Right cardiac atrium (tissue), 5 donors: ENCODE measurements at places on chromosomes 6 and 20. TPM values are rescaled to one million over a fixed set of nuclear protein-coding genes. Genes with fewer than 3 reads are reported as not detected.

RAD21L1 gene
- total RNA-seq: not detected

MAP3K7 gene
- 20.4 TPM for total RNA-seq

DNA sequence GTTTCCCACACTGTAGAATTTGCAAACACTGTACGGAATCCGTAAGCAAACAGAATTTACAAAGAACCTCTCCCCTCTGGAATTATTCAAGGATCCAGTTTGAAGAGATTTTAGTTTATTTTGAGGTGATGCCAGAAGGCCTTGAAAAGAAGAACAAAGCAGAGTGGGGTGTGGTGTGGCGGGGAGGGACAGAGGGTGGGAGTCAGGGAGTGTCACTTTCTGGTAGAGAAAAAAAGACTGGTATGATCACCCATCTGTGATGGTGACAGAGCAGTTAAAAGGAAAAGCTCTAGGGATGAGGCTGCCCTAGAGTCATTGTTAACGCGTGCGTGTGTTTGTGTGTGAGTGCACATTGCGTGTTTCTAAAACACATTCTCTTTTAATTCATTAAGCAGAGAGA, 97.0 kb upstream of the F13A1 start:
- DNase-seq: no peak

DNA sequence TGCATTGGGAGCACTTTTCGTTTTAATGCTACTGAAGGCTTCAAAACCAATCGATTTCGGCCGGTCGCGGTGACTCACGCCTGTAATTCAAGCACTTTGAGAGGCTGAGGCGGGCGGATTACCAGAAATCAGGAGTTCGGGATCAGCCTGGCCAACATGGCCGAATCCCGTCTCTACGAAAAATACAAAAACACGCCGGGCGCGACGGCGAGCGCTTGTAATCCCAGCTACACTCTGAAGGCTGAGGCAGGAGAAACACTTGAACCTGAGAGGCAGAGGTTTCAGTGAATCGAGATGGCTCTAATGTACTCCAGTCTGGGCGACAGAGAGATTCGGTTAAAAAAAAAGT, 58.4 kb downstream of the TRIM38 start:
- peak; percentile 47 for DNase-seq

DNA sequence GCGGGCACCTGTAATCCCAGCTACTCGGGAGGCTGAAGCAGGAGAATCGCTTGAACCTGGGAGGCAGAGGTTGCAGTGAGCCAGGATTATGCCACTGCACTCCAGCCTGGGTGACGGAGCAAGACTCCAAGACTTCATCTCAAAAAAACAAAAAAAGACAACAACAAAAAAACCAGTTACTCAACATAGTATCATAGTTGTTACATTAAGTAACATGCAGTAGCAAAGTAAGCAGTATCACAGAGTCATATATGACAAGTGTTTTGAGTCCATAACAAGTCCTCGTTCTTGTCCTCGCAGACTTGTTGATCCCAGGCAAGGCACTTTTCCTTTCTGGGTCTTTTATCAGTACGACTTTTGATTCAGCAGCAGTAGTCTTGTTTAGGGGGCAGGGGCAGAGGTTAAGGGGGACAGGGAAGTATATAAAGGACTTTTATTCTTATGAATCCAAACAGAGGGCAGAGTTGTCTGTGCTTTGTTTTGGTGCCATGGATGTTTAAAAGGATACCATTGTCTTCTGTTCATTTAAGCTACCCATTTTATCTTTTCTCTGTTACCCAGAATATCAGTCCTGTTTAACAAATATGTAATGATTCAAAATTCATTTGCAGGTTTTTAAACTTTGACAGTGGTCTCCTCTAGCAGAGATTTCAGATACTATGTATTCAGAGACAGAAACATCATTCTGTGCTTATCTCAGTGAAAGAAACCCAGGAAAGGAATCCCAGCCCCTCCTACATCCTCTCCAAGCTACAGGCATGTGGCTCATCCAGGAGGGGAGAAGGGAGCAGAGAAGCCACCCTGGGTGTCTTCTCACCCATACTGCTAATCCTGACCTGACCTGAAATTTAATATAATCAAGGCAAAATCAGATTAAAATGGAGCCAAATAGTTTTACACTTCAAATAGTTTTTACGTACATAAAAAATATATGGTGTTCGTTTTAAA, 137.9 kb upstream of the EDN1 start:
- DNase-seq: no peak

DNA sequence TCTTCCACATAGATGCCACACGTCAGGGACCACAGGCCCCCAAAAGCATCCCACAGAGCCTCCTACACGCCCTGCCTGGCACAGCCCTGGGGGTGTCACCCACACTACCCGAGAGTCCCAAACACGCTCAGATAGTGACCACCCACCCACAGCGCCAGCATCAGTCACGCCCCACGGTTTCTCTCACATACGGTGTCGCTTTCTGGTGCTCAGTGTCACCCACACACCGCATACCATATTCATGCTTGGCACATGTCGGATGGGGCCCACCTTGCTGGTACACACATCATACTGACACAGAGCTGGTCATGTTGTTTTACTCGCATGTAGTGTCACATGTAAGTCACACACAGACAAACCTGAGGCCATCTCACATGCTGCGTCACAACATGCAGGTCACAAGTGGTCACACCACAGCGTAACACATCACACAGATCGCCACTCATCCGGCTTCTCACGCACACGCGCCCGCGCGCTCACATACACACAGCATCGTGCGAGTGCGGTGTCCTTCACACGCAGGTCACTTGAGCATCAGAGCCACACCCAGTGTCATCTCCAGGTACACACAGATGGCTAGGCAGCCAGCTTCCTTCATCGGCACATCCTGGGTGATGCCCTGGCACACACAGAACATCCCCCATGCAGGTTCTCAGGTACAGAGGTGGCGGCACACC, 3.4 kb downstream of the TEAD3 start:
- peak; percentile 55 for DNase-seq

DNA sequence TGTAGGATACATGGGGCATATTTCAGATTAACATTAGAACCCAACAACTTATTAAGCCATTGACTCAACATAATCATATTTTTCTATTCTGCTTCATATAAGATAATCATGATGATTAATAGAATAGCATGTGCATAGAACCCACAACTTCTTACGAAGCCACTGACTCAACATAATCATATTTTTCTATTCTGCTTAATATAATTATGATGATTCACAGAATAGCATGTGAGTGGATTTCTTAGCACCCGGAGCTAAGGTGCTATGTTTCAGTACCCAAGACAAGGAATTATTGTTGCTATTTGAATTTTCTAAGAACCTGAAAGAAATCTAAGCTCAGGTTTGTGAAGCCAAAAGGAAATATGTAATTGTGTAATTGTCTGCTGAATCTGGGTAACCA, 96.8 kb downstream of the TENT5A start:
- no peak for DNase-seq

DNA sequence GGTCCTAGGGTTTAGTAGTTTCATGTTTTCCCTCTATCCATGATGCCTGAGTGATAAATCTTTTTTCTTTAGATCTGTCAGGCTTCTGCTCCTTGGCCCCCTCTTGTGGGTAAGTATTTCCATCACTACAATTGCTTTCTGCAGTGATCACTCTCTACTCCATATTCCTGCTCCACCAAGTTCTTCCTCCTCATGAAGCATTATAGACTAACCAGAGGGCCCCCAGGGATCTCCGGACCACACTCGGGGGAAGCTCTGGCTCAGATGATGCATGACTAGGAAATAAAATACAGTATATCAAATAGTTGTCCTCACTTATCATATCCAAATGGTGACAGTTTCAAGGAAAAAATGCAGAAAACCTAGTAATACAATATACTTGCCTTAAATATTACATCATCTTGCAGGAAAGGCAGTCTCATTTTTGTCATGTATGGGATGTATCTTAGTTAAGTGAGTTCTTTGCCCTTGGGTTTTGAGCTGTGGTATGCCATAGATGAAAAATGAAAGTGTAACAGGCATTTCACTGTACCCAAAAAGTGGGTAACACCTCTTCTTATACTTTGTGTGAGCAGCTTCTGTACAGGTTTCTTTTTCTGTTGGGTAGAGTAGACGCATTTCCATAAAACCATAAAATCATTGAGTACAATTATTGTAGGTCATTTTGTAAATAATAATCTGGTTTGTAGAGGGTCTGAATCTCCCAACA, 200.9 kb upstream of the EYA4 start:
- no peak for DNase-seq

DNA sequence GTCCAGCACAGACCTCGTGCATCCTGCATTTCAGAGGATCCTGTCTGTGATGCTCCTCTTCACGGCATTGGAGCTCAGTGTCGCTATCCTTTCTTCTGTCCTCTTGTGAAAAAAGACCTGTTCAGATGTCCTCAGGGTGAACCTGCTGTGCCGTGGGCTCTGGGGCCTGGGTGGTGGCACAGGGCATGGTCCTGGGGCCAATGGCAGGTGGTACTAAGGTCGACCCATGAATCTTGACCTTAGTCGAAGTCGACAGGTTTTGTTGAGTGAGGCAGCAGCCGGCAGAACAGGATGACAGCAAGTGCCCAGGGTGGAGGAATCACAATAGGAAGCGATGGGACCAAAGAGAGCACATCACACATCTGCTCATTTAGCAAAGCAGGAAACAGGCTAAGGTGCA, 22.0 kb upstream of the MAS1L start:
- no peak for DNase-seq

PARD6B gene
- 5.2 TPM for total RNA-seq

SIRPB1 gene
- total RNA-seq: 0.35 TPM

- DNase-seq: no peak
These were observed 704.8 kb downstream of the PTPRT start for GRCh38 chr20:42484790-42485375.

DNA sequence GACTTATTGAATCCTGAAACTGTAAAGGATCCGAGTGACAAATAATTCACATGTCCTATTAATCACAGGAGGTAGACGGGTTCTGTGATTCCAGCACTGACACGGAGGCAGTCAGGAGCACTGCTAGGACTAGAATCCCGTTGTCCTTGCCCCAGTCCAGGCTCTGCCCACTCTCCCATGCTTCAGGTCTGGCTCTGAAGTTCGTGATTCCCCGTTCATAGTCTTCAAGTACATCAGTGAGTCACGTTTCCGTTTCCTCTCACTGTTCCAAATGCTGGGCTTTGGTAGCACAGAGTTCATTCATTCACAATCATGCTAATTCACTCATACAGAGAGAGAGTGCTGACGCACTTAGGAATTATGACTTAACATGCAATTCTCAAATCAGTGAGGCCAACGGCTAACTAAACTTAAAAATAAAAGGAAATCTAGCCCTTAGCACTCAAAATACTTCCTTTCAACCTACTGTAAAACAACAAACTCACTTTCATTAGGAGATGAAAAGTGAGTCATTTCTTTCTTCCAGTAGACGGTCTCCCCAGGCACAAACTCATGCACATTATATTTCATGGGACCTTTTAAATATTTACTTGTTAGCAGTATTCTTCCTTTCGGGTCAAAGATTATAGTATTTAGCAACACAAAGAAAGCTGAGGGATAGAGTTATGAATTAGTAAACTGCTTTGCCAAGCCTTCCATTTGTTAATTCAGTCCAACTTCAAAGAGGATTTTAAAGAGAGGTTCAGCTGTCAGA, 94.0 kb upstream of the NHSL1 start:
- DNase-seq: peak; percentile 56

DLK2 gene
- total RNA-seq: 0.47 TPM

GRCh38 chr6:125558241-125558843, 191.1 kb upstream of the HEY2 start:
- no peak for DNase-seq

DNA sequence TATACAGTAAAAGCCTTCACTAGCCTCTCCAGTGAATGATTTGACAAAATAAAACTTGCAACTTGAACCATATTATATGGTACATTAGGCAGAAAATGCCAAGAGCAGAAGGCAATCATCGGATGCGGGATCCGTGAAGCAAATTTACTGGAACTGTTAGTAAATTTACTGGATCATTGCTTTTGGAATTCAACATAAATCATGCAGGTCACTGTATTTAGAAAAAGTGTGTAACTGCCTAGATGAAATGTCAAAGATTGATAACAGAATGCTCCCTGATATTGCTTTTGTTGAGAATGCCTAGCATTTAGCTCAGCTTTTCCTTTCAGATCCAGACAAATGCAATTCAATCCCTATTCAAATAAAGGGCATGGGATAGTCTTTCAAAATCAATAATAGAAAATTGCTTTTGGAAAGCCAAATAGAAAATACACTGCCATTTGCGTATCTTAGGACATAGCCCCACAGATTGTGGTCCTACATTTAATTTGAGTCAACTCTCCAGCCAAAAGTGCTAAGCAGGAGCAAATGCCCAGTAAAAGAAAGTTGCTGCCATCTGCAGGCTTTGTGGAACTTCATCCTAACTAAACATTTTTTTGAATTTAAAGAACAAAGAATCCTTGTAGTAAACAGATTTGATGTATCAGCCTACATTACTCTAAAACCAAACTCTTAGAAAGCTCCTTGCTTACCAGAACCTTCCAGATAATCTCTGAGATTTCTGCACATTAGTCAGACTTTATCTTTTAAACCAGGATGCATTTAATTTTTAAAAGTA, 109.5 kb upstream of the HSF2 start:
- no peak for DNase-seq

DNA sequence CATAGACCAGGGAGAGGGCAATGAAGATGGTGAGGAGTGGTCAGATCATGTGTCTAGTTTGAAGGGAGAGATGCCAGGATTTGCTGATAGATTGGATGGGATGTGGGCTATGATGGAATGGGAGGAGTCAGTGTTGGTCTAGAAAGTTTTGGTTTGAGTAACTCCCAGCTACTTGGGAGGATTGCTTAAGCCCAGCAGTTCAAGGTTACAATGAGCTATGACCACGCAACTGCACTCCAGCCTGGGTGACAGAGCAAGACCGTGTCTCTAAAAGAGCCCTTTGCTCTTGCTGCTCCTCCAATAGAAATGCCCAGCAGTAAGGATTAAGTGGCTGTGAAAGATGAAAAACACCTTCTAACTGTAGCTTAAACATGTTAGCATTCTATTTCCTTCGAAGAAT, 18.2 kb upstream of the LAMP5 start:
- DNase-seq: no peak

MBOAT1 gene
- 9.2 TPM for total RNA-seq

MUC22 gene
- not detected for total RNA-seq

DNA sequence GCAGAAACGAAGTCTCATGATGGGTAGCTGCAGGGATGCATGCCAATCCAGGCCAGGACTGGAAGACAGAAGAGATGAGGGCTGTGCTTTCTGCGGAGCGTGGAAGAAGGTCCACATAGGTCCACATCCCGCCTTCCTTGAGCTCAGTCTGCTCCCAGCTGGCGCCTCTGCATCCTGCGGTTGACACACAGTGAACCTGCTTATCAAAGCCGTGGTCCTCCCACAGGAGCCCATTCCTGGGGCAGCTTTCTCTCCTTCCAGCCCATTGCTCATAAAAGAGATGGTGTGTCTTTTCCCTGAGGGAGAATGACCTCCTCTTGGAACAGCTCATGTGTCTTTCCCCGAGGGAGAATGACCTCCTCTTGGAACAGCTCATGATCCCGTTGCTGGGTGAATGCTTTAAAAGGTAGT, 225.4 kb downstream of the CDH4 start:
- no peak for DNase-seq
